Epithelial cell of proximal tubule (primary cell): ENCODE measurements at places on chromosomes 3 and 15. TPM values are rescaled to one million over a fixed set of nuclear protein-coding genes. Genes with fewer than 3 reads are reported as not detected.

Gene COL6A5
- not detected in 2 replicates for total RNA-seq

Gene SSR3
- 171 and 309 TPM in 2 replicates for total RNA-seq

Gene TMEM108
- total RNA-seq, result 1.4 and 1.7 TPM in 2 replicates

Gene PML
- total RNA-seq, result 74.8 and 78.9 TPM in 2 replicates

Gene GRAMD2A
- 1.8 and 5.0 TPM in 2 replicates for total RNA-seq

Gene SLC35G2
- 6.8 and 7.6 TPM in 2 replicates for total RNA-seq

Gene EPHB3
- total RNA-seq, result 0.07 and 0.92 TPM in 2 replicates

Gene STXBP5L
- total RNA-seq, result not detected in 2 replicates

Gene SHQ1
- 15.2 and 17.3 TPM in 2 replicates for total RNA-seq

Gene RAB6B
- total RNA-seq, result 2.8 and 3.5 TPM in 2 replicates

Gene SMCO1
- not detected in 2 replicates for total RNA-seq

Gene GOLGA6A
- total RNA-seq, result not detected in 2 replicates

Gene COLQ
- total RNA-seq, result 0.12 and 0.14 TPM in 2 replicates

Gene TMEM45A
- 1.8 and 2.1 TPM in 2 replicates for total RNA-seq

Gene DAZL
- total RNA-seq, result not detected in 2 replicates

Gene CYP1A2
- total RNA-seq, result not detected in 2 replicates

Gene NR1I2
- 0.14 and 0.69 TPM in 2 replicates for total RNA-seq

Gene GPR62
- total RNA-seq, result not detected in 2 replicates

Gene EFHB
- 3.3 and 5.5 TPM in 2 replicates for total RNA-seq

Gene DNAJA4
- 10.2 and 11.1 TPM in 2 replicates for total RNA-seq

Gene TLR9
- total RNA-seq, result not detected in 2 replicates

Gene CCDC80
- total RNA-seq, result 11.6 and 12.2 TPM in 2 replicates

Gene CHST13
- total RNA-seq, result 0.29 TPM in 2 replicates

Gene CPEB1
- total RNA-seq, result 0.35 and 0.43 TPM in 2 replicates

Gene SPINK8
- total RNA-seq, result not detected in 2 replicates

Gene AVEN
- 25.3 and 29.5 TPM in 2 replicates for total RNA-seq

Gene CELSR3
- 0.87 and 2.5 TPM in 2 replicates for total RNA-seq

Gene LTF
- not detected in 2 replicates for total RNA-seq
